ENCODE measurements at places on chromosomes 3 and 15.
A peak's percentile ranks its signal among the peaks of the same experiment; 100 is the strongest.

DNA sequence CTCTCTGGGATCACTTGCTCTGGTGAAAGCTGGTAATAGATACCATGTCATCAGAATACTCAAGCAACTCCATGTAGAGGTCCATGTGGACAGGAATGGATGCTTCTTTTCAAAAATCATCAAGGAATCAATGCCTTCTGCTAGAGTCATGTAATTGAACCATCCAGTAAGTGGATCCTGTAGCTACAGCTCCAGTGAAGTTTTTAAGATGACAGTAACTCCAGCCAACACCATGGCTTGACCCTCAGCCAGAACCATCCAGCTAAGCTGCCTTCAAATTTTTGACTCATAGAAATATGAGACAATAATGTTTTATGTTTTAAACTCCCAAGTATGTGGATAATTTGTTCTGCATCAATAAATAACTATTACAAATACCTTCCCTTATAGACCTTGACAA is 923.7 kb downstream of the EPHA3 start:
- DNase-seq, result no peak

- DNase-seq, result no peak
Measured at GRCh38 chr3:177299250-177299649, 102.0 kb upstream of the TBL1XR1 start.

DNA sequence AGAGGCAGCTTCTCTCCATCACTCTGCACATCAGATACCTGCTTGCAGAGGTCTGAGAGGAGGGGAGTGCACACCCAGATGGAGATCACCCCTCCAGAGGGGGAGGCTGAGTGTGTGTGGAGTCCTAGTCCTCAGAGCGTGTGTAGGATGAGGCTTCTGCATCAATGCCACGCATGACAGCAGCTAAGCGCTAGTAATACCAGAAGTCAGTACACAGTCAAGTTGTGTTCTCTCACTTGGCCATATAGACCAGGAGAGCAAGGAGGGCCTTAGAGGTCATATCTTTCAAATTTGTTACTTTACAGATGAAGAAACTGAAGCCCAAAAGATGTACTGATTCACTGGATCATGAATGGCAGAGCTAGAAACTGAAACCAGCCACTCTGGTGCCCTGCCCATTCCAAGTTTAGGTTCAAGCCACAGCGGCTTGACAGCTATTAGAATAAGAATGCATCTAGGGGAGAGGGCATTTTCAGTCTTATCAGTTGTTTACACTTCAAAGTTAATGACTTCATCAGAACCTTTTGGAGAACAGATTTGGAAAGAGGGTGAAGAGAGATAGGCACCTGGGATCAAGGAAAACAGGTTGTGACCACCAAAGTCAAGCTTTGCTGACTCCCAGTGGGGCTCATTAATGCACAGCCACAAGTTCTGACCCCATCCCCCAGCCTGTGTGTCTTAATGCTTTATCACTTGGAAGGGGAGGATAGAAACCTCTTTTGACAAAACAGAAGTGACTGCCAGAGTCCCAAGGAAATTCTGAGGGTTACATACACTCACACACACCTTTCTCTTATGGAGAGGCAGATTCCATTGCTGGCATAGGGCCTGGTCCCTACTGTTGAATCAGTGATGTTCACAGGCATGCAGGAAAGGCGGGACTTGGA is 310.3 kb downstream of the CHST2 start:
- DNase-seq, result no peak

DNA sequence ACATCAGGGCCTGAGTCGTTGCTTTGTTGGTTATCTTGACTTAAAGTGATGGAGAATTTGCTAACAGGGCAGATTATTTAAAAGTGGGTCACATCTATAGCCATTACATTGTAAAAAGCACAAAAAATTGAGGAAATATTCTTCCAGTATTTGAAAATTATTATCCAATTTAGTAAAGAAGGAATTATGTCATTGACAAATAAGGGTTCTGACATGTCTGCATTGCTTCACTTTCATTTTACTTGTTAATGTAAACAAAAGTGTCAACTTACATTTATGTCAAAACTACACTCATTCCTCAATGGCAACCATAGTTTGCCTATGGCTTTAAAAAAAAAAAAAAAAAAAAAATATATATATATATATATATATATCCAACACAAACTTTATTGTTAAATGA is 3.4 kb upstream of the PARP14 start:
- DNase-seq, result no peak

DNA sequence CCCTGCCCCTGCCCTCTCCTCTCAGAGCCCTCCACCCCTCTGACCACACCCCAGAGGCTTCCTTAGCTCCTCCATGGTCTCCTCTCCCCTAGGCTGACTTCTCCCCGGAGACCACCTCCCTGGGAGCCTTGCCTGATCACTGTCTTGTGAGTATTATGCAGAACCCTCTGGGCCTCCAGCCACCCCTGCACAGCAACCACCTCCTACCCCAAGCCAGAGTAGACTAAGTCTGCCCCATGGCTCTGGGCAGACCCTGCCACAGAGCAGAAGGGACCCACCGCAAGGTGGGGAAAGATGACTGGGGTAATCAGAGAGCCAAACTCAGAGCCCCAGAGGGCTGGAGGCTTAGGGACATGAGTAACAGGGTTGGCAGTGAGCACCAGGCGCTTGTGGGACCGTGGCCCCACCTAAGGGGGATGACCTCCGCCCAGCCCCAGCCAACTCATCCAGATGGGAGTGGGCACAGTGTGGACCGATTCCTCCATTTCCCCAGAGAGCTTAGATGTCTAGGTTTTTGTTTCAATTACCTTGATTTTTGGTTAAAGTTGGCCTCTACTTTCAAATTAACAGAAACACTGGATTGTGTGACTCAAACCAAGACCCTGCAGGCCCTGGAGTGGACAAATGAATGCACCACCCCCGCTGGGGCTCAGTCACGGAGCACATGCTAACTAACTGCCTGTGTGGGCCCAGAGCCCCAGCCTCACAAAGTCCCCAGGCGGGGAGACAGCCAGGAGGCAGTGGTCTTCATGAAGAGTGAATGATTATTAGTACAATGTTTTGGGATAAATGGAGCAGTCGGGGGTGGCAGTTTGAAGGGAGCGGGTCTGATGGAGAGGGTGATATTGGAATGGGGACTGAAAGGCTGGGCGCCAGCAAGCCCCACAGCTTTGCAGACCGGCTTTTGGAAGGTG is 119.4 kb upstream of the PRR20G start:
- DNase-seq, result peak; percentile 6

- no peak for DNase-seq
Measured at GRCh38 chr3:31762888-31763351, 218.1 kb downstream of the OSBPL10 start.

- no peak for DNase-seq
Measured at GRCh38 chr3:10815487-10815886, 541 bp upstream of the SLC6A11 start.

DNA sequence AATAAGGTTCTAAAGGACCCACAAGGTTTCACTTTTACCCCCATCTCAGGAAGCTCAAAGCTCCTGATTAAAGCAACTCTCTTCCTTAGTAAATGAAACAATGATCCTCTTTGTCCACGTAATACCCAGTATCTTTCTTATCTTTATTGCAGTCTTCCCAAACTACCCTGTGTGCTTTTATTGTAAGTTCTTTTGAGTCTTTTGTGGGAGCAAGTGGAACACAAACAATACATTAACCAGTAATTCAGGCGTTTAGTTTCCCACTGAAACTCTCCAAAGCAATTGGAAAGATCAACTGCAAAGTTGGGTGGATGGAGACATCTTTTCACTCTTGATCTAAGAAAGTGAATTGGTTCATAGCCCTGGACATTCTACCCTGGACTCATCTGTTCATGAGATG is 240.0 kb downstream of the ZNF621 start:
- no peak for DNase-seq

- DNase-seq, result no peak
Measured at GRCh38 chr15:52098323-52098722, 14.3 kb downstream of the BCL2L10 start.

GRCh38 chr15:79773128-79773527 is 123.7 kb downstream of the MTHFS start:
- no peak for DNase-seq

- DNase-seq, result no peak
Measured at GRCh38 chr3:184334470-184335158, 2.8 kb upstream of the FAM131A start.

GRCh38 chr15:83323296-83323711 is 38.8 kb upstream of the BNC1 start:
- peak; percentile 4 for DNase-seq

- no peak for DNase-seq
Measured at GRCh38 chr3:121979734-121980449, 42.2 kb downstream of the ILDR1 start.

GRCh38 chr15:95458721-95459120 is 871.8 kb upstream of the NR2F2 start:
- no peak for DNase-seq

DNA sequence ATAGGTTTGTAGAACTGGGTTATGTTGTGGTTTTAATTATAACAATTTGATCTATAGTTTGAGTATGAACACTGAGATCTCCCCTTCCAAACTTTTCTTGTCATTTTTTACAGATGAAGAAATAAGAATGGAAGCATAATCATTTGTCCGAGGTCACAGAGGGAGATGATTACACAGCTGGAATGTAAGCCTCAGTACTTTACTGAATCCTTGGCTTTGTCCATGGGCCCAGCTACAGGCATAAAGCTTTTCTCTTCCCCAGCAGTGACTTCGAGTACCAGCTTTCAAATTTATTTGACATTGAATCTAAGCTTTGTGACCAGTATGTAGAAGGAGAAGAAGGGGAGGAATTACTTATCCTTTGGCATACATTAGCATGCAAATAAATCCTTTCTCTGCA is 80.9 kb upstream of the DCBLD2 start:
- DNase-seq, result no peak

DNA sequence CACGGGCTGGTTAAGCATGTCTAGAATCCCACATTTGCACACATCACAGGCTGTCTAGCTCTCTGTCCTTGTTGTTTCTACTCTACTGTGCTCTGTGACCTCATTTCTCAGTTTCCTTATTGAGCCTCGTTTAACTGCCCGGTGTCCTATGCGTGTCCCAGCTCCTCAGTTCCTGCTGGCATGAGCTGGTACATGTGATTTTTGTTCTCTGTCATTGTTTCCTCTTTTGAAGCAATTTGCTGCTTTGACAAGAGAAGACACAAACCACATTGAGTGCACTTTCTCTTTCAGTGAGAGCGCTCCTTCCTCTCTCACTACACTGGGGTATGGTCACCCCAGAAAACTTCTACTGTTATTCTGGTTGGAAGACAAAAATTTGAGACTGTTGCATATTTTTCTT is 563.5 kb downstream of the PDCD6IP start:
- no peak for DNase-seq

GRCh38 chr15:66946578-66947164 is 118.7 kb upstream of the SMAD3 start:
- peak; percentile 79 for DNase-seq

DNA sequence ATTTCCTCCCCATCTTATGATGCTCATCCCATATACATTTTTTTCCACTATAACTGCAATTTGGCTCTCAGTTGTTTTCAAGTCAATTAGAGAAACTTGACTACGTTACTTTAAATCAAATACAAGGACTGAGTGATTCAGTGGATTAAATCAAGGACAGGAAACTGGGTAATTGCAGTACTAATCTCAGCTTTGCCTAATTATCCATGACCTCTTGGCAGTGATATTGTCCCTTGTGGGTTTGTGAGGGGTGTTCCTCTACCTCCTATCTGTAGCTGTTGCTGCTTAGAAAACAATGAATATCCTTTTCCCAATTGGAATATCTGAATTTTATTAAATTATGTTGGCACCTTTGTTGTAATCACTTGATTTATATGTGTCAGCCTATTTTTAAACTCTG is 79.4 kb downstream of the ZPLD1 start:
- DNase-seq, result no peak

DNA sequence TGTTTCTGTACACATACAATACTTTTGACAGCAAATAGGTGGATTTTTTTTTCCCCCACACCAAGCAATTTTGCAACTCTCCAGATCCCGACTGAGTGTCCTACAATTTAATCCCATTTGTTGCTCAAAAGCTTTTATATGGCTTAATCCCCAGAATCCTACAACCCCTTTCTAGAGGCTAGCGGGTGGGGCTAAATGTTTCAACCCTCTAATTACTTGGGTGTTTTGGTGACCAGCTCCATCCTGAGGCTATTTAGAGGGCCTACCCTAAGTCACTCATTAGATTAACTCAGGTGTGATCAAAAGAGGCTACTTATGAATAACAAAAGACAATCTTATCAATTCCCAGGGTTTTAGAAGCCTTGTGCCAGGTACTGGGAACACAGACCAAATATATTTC is 21.0 kb upstream of the FBXL2 start:
- no peak for DNase-seq

- DNase-seq, result no peak
Measured at GRCh38 chr3:167941234-167941995, 154.3 kb downstream of the GOLIM4 start.

- no peak for DNase-seq
Measured at GRCh38 chr3:9087831-9088413, 124.7 kb upstream of the RAD18 start.

GRCh38 chr15:80350941-80351610 is 53.1 kb upstream of the ARNT2 start:
- no peak for DNase-seq

DNA sequence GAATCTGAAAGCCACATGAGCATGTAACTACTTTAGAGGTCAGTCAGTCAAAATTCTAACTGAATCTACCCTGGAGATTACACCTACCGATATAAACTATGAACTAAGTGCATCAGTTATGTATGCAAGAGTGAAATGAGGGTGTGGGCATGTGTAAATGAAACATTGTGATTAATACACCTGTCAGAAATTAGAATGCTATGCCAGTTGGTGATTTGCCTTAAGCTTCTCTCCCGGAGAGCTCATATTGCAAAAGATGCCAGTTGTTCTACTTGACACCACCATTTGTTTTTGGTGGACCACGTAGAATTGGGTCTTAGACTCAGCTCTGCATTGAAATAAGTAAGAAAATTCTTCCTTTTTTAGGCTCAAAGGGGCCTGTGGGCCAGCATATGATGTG is 91.0 kb upstream of the KBTBD8 start:
- DNase-seq, result no peak

DNA sequence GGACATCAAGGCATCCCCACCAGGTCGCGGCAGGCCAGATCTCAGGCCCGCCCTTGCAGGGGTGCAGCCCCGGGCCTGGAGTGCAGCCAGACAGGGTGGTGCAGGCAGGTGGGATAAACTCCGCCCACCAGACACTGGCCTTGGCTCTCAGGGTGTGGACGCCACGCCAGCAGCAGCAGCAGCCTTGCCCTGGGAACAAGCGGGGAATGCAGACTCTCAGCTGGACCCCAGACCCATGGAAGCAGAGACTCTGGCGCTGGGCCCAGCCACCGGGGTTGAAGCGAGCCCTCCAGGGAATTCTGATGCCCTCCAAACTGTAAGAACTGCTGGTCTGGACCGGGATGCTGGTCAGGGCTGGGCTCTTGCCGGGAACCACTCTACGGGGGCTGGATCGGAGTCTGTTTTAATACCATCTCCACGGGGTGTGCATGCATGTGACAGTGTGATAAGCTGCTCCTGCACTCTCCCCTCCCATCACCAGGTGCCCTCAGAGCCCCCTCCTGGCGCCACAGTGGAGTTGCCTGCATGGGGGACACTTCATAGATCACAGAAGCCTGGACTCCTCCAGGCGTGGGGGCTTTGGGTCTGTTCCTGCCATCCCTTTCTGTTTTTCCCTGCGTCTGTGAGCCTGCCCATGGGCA is 142.7 kb downstream of the NSMCE3 start:
- peak; percentile 80 for DNase-seq

- DNase-seq, result no peak
Measured at GRCh38 chr3:98644168-98644567, 50.8 kb upstream of the CPOX start.
